HCT116 (cell line): ENCODE measurements at places on chromosomes 5 and 9. TPM values are rescaled to one million over a fixed set of nuclear protein-coding genes. Genes with fewer than 3 reads are reported as not detected.

DNA sequence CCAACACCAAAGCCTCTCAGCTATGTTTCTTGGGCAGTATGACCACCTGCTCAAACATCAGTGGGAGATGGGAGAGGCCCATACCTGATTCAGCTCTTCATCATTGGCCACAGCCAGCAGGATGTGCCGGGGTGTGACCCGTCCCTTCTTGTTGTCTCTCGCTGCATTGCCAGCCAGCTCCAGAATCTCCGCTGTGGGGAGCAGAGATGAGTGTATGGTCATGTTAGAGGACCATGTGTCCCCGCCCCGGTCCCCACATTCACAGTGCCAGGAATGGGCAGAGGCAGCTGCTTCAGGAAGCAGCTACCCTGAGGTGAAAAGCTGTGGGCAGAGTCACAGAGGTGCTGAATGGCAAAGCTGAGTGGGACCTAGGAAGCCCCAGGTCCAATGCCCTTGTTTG lies 29.1 kb downstream of the MACROH2A1 start:
- H3K27me3 ChIP-seq: no peaks in the 10 kb centered on the region
- DNase-seq: no peak
- no peaks in the 10 kb centered on the region for H3K4me1 ChIP-seq
- H3K27ac ChIP-seq: no peak overlapping the region
- no peak overlapping the region for H3K4me3 ChIP-seq

GRCh38 chr5:66788556-66788955 lies 192.4 kb downstream of the MAST4 start:
- H3K36me3 ChIP-seq: no peaks in the 10 kb centered on the region
- no peak overlapping the region for H3K4me3 ChIP-seq
- no peak overlapping the region for H3K27ac ChIP-seq
- H3K4me1 ChIP-seq: no peaks in the 10 kb centered on the region
- H3K27me3 ChIP-seq: 0 out of 2 replicates have a peak, but pooled peaks cover 6% of the 10 kb centered on the region

DNA sequence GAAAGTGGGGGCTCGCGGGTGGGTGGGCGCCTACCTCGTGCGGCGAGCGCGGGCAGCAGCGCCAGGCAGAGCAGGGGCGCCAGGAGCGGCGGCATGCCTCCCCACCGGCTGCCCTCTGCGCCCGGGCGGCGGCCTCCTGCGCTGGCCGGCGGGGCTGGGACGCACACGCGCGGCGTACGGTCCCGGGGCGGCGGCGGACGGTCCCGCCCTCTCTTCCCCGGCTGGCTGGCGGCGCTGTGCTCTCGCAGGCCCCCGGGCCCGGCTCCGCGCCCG lies 220 bp downstream of the NOTCH1 start:
- H3K27ac ChIP-seq: peak overlapping the region; percentile 82
- peaks cover 39% of the 10 kb centered on the region for H3K4me1 ChIP-seq
- peak overlapping the region; percentile 87 for H3K4me3 ChIP-seq
- no peak for DNase-seq
- no peaks in the 10 kb centered on the region for H3K27me3 ChIP-seq
- 0 out of 2 replicates have a peak, but pooled peaks cover 15% of the 10 kb centered on the region for H3K36me3 ChIP-seq

- H3K4me3 ChIP-seq: no peak overlapping the region
- no peak overlapping the region for H3K27ac ChIP-seq
- H3K4me1 ChIP-seq: no peaks in the 10 kb centered on the region
- no peak for DNase-seq
Measured at GRCh38 chr5:2752059-2752820, 763 bp upstream of the IRX2 start.

DNA sequence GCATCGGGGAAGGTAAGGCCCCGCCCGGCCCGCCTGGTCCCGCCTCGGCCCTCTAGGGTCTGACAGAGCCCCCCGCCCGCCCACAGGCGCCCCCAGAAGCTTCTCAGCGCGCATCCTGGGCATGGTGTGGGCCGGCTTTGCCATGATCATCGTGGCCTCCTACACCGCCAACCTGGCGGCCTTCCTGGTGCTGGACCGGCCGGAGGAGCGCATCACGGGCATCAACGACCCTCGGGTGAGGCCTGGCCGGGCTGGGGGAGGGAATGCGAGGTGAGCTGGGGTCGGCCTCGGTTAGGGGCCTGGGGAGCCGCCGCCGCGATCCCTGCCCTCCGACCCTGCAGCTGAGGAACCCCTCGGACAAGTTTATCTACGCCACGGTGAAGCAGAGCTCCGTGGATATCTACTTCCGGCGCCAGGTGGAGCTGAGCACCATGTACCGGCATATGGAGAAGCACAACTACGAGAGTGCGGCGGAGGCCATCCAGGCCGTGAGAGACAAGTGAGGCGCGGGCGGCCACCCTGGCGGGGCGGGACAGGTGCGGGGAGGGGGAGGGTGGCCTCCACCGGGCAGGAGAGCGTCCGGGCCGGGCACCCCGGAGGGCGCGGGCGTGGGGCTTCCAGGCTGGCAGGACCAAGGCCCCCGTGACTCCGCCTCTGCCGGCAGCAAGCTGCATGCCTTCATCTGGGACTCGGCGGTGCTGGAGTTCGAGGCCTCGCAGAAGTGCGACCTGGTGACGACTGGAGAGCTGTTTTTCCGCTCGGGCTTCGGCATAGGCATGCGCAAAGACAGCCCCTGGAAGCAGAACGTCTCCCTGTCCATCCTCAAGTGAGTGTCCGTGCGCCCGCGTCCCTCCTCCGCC lies 7.1 kb downstream of the LRRC26 start:
- H3K4me1 ChIP-seq: peaks cover 10% of the 10 kb centered on the region
- peak; percentile 45 for DNase-seq
- peak overlapping the region; percentile 59 for H3K4me3 ChIP-seq
- H3K27me3 ChIP-seq: no peaks in the 10 kb centered on the region
- peak overlapping the region; percentile 82 for H3K27ac ChIP-seq
- H3K36me3 ChIP-seq: no peaks in the 10 kb centered on the region

STRBP gene
- total RNA-seq: 30.4 TPM

SLC6A7 gene
- total RNA-seq: not detected

ADAMTS2 gene
- 3.9 TPM for total RNA-seq
